ENCODE measurements at places on chromosomes 7 and 10.
A peak's percentile ranks its signal among the peaks of the same experiment; 100 is the strongest.

GRCh38 chr7:22111661-22112060 is 166.0 kb upstream of the CDCA7L start:
- no peak for DNase-seq

DNA sequence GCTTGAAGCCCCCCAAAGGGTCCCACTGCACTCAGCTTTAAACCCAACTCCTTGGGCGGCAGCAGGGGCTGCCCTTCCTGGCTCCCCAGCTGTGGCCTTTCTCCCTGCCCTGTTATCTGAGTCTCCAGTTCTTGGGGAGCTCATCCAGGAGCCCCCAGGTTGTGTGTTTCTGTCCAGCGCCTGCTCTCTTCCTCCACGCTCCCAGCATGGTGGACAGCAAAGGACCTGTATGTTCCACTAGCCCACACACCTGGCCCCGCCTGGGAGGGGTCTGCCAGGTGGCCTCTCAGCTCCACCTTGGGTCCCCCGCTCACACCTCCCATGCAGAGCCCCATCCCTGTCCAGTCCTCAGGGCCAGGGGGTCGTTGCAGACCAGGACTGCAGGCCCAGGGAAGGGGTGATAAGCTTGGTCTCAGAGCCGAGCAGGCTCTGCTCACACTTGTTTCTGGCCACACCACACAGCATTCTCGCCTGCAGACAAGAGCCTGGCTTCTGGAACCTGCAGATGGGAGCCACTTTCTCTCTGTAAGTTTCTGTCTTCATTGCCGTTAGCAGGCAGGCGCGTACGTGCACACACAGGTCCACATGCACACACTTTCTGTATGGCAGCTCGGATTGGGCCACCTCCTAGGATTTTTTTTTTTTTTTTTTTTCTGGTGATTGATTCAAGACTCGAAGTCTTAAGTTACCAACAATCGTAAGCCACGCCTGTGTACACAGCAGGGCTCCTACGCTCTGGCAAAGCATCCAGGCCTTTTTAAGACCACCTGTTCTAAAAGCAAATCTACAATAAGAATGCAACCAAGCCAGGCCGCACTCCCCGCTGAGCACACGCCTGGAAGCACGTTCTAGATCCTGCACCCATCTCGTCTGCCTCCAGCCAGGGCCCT is 104.6 kb downstream of the CYTH3 start:
- no peak for DNase-seq

- no peak for DNase-seq
Measured at GRCh38 chr7:38679419-38679818, 48.2 kb upstream of the AMPH start.

DNA sequence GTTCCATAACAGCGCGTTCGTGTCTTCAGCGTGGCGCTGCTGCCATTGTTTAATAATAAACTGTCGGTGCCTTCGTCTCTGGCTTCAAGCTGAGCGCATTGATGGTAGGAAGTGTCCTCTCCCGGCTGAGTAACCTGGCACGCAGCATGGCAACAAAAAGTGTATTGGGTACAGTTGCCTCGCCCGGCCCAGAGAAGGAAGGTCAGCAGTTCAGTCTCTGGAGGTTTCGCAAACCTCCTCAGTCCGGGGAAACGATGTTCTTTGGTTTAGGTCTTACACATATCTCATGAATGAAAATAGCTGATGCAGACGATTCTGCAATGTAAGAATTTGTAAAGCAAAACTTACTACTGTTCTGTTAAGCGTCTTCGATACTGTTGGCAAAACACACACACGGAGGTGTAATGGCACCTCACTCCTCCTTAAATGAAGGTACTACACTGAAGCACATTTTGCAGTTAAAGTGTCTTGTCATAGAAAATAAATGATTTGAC is 739 bp upstream of the CCDC186 start:
- no peak for DNase-seq

DNA sequence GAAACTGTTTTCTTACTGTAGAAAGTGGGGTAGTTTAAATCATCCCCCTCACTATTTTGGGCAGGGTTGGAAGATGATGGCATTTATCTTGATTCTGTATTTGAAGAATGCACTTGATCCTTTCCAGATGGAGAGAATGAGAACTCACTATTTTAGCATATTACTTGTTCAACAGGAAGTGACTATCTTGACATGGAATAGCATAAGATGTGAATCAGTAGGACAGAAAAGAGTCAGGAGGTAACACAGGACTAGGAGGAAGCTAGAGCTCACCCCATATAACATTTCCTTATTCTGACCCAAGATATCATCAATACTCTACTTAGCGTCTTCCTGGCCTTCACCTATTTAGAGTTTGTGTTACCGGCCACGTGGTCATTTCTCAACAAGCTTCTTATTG is 400.2 kb downstream of the PHTF2 start:
- no peak for DNase-seq

DNA sequence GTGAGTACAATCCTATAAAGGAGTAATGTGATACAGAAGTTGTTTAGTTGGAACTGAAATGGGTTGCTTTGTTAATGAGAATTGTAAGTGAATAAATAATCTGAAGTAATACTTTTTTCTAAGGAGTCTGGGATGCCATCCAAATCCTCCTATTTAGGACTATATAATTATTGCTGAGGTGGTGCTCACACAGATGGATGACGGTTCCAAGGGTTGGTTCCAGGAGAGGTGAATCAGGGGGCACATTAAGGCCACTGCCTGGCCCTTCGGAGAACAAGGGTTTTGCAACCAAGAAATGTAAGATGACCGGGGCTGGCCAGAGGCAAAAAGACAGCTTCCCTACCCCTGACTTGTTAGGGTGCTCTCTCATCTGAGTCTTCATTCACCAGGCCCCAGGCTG is 352.7 kb downstream of the PHTF2 start:
- no peak for DNase-seq

- DNase-seq: peak; percentile 29
Measured at GRCh38 chr7:30348083-30348560, 63.7 kb downstream of the ZNRF2 start.

GRCh38 chr10:73837072-73837471 is 25.7 kb upstream of the NDST2 start:
- peak; percentile 51 for DNase-seq

DNA sequence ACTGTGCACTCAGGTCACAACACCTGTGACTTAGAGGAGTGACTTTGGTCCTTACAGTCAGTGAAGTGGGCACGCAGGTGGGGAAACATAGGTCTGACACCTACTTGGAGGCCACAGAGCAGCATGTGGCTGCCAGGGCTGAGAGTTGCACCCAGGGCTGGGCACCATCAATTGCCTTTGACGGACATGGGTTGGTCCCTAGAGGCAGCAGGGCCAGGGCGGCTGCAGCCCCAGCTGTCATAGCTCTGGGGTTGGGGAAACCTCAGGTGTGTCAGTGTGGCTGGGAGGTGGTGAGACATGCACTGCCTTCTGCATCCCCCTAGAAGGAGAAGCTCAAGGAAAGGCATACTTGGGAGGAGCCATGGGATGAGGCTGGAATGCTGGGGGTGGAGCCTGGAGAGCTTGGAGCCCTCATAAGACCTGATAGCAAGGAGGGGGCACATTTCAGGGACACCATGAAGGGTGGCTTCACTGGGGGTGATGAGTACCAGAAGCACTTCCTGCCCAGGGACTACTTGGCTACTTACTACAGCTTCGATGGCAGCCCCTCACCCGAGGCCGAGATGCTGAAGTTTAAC is at the start of gene INMT:
Gene INMT, plus strand, starts transcription at position 440 of the 578 bp plus-strand sequence. Its CDS starts 16 bp downstream, at position 456.
- DNase-seq: no peak

- no peak for DNase-seq
Measured at GRCh38 chr7:102132209-102132752, 154.4 kb upstream of the SH2B2 start.

DNA sequence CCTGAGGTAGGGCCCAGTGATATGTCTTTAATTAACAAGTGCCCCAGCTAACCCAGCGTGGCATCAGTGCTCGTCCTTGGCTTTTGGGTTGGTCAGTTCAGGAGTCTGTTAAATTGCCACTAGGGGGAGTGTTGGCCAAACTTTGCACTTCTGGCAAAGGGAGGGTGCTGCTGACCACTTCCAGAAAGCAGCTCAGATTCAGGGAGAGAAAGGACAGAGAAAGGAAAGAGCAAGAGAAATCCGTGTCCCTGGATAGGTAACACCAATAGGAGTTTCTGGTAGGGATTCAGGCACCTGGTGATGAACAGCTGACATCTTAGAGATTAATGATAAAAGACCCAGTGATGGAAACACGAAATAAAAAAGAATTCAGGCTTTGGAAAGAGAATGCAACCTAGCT is 243.1 kb upstream of the AOAH start:
- peak; percentile 36 for DNase-seq

DNA sequence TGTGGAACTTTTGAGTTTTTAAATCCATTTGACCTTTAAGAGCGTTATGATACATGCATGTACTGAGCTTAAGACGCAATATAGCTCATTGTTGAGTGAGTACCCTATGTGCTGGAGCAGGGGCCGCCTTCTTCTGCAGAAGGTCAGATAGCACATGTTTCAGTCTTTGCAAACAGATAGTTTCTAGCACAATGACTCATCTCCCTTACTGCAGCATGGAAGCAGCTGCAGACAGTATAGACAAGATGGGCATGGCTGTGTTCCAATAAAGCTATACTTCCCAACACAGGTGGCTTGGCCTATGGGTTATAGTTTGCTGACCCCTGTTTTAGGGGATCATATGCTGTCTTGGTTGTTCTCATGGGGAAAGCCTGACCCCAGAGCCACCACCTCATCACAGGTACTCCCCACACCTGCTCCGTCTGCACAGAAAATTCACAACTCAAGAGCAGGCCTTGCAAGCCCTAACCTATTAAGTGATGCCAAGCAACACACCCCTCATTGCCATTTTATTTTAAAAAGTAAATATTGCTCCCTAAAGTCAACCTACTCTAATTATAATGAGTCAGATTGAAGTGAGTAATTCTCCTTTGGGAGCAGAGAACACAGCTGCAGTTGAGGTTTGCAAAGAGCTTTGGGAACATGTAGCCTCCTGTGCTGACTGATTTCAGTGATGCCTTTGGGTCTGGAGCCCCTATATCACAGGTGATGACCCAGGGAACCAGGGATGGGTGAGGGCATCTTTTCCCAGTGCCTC is 330.1 kb downstream of the PAXIP1 start:
- DNase-seq: no peak

DNA sequence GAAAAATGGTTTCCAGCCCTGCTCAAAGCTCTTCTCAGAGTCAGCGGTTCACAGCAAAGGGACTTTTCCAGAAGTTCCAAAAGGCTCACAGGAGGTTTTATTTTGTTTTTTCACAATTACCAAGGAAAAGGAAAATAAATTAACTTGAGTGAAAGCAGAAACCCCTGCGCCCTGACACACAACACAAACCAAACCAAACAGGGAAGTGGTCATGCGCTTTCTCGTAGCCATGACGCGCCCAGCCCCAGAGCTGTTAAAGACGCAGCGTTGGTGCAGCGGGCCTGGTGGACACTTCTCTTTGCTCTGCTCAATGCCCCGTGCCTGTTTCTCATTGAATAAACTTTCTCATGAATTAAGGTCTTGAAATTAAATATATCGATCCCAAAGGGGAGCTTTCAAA is 134.4 kb upstream of the LYZL2 start:
- no peak for DNase-seq

- no peak for DNase-seq
Measured at GRCh38 chr7:80476035-80476434, 35.8 kb downstream of the GNAT3 start.

DNA sequence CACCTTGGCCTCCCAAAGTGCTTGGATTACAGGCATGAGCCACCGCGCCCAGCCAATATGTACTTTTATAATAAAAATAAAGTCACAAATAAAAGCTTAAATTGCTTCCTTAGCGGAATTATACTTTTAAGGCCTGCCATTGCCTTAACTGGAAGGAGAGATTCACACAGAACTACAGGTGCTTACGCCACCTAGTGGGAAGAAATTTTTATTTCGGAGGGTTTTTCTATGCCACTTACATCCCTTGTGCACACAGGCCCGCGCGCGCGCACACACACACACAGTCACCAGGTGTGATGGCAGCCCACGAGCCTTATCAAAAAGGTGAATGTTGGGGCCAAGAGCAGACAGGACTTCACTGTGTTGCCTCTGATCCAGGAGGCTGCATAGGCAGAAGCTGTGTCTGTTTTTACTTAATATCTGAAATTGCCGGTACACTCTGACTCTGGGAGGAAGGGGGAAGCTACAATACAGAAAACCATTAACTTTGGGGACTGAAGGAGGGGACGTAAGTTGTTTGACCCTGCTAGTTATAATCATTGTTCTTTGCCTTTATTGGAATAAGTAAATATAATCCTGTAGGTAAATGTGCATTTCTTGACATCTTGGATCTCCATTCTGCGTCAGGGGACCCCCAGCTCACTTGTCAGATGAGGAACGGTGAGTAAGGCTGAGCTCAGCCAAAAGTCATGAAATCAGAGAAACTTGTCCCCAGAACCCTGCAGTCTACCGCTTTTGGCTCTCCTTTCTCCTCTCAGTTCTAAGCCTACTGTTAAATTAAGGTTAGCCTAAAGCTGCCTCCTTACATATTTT is 87.1 kb downstream of the SLC16A9 start:
- peak; percentile 7 for DNase-seq

GRCh38 chr10:121057269-121057668 is 206.1 kb downstream of the WDR11 start:
- no peak for DNase-seq

GRCh38 chr7:42693722-42694121 is 218.1 kb downstream of the C7orf25 start:
- DNase-seq: no peak

- no peak for DNase-seq
Measured at GRCh38 chr7:100590077-100590737, 4.1 kb downstream of the FBXO24 start.

DNA sequence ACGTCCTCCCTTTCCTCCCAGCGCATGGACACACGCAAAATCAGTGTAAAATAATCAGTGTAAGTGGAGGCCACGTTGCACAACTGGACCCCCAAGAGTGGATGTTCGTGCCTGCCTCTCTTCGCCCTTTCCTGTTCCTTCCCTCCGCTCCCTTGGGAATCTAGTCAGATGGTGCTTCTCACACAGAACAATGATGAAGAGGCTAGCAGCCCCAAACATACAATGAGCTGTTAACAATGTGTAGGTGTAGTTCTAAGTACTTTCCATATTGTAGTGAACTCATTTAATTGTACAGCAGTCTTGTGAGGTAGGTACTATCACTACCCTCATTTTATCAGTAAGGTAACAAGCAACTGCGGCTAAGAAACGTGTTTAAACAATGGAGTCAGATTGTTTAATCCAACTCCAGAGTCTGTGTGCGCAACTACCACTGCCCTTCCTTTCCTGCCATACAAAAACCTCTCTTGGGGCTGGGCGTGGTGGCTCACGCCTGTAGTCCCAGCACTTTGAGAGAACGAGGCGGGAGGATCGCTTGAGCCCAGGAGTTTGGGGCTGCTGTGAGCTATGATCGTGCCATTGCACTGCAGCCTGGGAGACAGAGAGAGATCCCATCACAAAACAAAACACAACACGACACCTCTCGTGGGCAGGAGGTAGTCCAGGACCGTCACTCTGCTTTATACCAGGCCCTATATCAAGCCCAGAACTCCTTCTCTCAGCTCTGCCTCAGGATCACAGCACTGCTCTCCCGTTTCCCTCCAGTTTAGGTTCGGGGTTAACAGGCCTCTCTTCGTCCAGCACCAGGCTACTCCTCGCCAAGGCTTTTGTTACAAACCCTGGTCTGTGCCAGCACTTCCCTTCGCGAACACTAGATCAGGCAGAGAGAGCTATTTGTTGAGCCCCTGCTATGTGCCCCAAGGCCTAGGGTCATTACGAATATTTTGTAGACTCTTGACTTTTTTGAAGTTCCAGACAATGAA is 1.1 kb downstream of the FKBP9 start:
- no peak for DNase-seq

GRCh38 chr7:30206491-30206890 is 71.7 kb downstream of the MTURN start:
- DNase-seq: peak; percentile 7

GRCh38 chr10:49107111-49107886 is 8.0 kb downstream of the VSTM4 start:
- DNase-seq: no peak

GRCh38 chr7:147423875-147424274 is 1166.7 kb upstream of the C7orf33 start:
- DNase-seq: no peak

Data from pulmonary artery endothelial cell (primary cell).